COR-L47 (cell line): ENCODE measurements at places on chromosomes 5 and 9.

- no peak for DNase-seq
These were observed 141.4 kb downstream of the KIF4B start for GRCh38 chr5:155154973-155155372.

DNA sequence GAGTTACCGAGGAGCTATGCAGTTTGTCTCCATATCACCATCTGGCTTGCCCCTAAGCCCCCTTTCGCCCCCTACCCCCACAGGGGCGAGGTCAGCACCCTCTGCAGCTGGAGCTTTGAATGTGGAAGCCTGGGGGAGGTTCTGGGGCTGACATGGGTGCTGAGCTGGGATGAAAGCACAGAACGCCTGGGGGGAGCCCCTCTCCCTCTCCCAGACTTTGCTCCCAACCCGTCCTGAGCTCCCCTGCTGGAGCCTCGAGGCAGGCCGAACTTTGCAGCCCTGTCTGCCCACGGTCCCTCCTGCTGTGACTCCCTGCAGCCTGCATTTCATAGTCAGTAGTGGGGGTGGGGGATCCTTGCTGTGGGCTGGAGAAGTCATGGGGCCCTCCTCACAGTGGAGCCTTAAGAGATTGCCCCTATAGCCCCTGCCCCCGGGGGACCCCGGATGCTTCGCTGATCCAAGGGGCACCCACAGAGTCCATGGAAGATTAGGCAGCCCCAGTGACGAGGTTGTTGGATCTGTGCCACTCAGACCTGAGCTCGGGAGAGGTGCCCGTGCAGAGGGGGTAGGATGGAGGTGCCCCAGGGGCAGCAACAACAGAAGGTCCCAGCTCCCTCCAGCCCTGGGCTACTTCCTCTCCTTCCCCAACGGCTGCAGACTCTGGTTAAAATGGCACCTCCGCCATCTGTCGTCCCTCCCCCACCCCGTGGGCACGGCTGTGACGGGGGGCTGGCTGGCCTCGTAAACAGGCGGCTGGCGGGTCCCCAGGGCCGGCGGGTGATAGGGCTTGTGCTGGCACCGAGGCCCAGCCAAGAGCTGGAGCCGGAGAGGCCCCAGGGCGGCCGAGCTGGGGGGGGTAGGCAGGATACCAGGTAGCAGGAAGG is 162.0 kb downstream of the C9orf50 start:
- DNase-seq = no peak

DNA sequence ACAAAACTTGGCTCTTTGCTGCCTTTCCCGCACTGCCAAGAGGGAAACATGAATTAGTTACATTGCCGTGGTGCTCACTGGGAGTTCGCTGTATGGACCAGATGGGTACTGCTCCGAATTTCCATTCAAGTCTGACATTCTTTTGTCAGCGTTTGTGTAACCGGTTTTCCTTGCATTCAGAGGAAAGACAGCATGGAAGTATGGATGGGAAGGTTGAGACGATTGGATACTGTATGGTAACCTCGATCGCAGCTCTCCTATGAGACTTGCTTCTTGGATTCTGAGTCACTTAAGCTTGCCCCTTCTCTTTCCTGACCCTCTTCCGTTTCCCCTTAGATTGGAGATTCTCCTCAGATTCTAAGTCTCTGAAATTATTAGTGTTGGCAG is 625 bp upstream of the UBLCP1 start:
- no peak for DNase-seq

DNA sequence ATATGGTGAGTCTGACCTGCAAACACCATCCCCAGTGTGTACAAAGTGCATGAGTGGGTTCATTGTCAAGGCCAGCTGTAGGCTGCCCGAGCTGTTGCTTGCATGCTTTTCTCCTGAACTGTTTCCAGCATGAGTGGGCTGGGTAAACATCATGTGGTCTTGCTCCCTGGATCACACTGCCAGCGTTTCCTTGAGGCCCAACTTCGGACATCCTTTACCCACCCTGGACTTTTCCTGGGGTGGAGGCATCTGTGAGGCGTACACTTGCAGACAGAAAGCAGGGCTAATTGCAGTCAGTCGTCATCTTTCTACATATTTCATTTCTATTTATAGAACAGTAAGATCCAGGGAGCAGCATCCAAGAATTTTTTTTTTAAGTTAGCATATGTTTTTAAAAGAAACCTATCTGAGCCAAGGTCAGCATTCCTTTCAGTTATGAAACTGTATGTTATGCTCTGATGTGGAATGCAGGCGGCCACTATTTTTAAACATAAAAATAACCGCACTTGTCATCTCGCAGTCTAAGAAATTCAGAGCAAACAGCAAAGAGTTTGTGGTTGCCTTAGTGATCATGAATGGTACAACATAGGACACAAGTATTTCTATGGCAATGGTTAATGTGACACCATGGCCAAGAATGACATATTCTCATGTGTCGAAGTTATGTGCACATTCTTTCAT is 106.5 kb upstream of the DMRT1 start:
- DNase-seq = no peak

DNA sequence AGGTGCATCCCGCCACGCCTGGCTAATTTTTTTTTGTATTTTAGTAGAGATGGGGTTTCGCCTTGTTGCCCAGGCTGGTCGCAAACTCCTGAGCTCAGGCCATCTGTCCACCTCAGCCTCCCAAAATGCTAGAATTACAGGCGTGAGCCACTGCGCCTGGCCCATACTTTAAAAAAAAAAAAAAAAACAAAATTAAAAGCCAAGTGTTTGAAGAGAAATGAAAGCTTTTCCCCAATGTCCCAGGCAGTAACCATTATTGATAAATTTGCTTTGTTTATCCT is 9.5 kb downstream of the PRRC2B start:
- DNase-seq = no peak

GRCh38 chr5:151123897-151124751 is 33.5 kb downstream of the ANXA6 start:
- DNase-seq = peak; percentile 82

GRCh38 chr5:80764786-80765185 is 110.0 kb upstream of the DHFR start:
- no peak for DNase-seq

GRCh38 chr5:132655821-132656773 is 1.9 kb upstream of the IL13 start:
- no peak for DNase-seq

DNA sequence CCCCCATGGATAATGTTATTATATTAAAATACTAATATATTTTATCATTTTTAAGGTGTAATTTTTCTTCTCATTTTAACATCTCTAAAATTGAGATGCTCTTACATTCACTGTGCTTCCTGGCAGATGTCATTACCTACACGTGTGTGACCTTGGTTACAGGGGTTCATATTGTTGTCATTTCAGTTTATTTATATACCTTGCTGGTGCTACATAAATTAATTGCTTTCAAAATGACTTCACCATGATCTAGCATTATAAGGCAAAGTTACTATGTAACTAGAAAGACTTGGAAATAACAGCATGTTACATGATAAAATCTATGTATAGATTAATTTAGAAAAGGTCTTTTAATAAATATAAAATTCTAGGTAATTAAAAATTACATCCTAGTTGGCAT is 60.9 kb downstream of the ARHGEF28 start:
- no peak for DNase-seq

- no peak for DNase-seq
These were observed 74.8 kb upstream of the PIK3R1 start for GRCh38 chr5:68140763-68141162.

- DNase-seq = no peak
These were observed 287.8 kb upstream of the TMEM161B start for GRCh38 chr5:88556406-88556805.

DNA sequence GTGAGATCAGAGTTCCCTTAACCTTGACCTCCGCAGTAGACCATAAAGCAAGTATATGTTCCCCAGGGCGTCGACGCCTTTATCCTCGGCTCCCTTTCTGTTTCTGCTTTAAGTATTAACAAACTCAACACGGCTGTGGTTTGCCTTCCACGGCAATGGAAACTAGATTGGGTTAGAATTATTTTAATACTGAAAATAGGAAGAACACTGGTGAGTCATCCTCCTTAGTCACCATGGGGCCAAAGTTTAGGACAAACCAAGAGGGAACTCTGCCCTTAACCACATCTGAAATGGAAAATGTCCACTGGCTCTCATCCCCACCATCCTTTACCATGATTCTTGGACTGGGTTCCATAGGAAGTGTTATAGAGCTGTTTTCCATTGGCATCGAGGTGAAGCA is 386.1 kb downstream of the ACTL7B start:
- no peak for DNase-seq

- DNase-seq = no peak
These were observed 393.9 kb upstream of the RIOK2 start for GRCh38 chr5:97576956-97577355.

DNA sequence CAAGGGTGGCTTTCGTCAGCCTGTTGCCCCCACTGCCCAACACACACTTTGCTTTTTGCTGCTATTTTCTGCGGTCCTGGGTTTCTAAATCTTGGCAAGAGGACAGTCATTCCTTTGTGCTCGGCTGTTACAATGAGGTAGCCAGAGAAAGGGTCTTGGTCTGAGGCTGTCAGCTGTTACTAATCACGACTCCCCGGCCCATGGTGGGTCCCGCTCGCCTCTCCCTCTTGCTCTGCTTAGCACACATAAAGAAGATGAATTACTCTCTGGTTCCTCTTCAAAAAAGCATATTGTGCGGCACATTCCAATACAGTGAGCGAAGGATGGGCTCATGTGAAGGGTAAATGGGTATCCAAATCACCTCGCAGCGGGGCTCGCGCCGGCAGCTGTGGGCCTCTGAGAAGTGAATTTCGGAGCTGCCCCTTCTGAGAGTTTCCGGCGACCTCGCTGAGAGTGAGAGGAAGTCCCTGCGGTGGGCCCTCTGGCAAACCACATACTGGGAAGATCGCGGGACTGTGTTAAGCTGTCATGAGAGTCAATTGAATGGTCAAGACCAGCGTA is 56.0 kb downstream of the SLC1A3 start:
- DNase-seq = no peak

- no peak for DNase-seq
These were observed 40.6 kb downstream of the SGCD start for GRCh38 chr5:156367597-156367996.

- no peak for DNase-seq
These were observed 1.5 kb downstream of the TOR4A start for GRCh38 chr9:137278721-137279711.

GRCh38 chr5:119343766-119344165 is 12.1 kb upstream of the TNFAIP8 start:
- DNase-seq = no peak

DNA sequence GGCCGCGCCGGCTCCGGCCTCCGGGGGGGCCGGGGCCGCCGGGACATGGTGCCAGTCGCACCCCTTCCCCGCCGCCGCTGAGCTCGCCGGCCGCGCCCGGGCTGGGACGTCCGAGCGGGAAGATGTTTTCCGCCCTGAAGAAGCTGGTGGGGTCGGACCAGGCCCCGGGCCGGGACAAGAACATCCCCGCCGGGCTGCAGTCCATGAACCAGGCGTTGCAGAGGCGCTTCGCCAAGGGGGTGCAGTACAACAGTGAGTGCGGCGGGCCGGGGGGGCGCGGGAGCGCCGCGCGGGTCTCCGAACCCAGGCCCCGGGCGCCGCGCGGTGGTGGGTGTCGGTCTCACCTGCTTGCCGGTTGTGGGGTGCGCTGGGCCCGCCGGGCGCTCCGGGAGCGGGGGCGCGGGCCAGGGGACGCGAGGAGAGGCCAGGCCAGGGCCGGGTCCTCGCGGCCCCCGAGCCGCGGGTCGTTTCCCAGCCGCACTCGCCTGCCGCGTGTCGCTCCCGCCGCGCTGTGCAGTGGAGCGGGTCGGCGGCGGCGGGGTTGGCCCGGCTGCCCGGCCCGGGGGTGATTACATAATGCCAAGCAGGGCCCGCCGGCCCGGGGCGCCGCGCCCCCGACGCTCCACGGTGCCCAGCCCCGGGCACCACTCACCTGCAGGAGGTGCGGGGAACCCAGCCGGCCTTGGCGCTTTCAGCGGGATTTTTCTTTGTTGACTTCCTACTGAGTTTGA is 492 bp downstream of the RABL6 start:
- DNase-seq = peak; percentile 30

- no peak for DNase-seq
These were observed 60.7 kb downstream of the PARP8 start for GRCh38 chr5:50727149-50727496.

DNA sequence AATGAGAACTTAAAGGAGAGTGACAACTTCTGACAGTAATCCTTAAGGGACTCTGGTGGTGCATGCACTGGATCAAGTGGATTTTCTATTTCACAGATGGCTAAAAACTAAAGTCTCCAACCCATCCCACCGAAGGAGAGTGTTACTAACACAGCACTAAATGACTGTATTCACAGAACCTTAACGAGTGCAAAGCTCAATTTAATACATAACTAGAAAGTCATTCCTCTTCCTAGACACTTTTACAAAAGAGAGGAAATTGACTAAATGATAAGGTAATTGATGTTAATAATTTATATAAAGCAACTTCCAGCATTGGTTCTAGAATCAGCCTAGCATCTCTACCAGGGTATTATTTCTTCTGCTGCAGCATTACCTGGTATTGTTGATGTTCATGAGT is 189.8 kb downstream of the ADAMTS12 start:
- DNase-seq = no peak

- DNase-seq = no peak
These were observed 51.9 kb upstream of the IFNK start for GRCh38 chr9:27472195-27472594.

GRCh38 chr5:82386576-82386975 is 108.4 kb upstream of the RPS23 start:
- no peak for DNase-seq

DNA sequence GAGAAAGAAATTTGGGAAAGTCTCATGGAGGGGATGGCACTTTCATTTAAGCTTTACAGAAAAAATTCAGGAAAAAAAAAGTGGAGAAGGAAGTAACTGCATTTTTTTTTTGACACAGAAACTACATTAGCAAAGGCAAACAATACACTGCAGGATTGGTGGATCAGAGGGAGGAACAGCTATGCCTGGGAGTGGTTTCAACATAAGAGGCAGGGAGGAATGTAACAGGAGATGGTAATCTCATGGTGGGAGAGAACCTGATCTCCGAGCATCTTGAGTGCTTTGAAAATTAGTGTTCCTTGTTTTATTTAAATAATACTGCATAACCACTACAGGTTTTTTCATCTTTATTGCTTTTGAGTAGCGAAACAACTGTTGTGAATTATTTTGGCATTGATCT is 249.4 kb downstream of the FAM170A start:
- no peak for DNase-seq

- DNase-seq = no peak
These were observed 6.6 kb downstream of the C9orf153 start for GRCh38 chr9:86252870-86253269.

- DNase-seq = no peak
These were observed 2.9 kb upstream of the PRRC2B start for GRCh38 chr9:131391020-131391419.

DNA sequence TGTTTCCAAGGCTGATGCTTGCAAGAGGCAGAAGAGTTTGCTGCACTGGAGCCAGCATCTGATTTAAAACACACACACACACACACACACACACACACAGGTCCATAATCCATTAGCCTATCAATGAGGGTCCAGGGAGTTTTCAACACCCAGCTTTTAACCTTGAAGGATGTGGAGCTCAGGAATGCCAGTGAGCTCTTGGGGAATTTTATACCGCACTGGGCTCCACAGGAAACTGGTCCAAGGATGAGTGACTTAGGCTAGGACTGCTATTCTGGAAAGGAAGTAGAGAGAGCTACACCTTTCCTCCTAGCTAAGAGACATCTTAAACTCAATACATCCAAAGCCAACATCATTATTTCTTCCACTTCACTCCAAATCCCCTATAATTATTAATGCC is 942 bp upstream of the NRG2 start:
- DNase-seq = no peak
